ENCODE measurements at places on chromosomes 1 and 21.
A peak's percentile ranks its signal among the peaks of the same experiment; 100 is the strongest.

- DNase-seq, result no peak
Measured at GRCh38 chr21:15614766-15615165, 115.0 kb upstream of the USP25 start.

DNA sequence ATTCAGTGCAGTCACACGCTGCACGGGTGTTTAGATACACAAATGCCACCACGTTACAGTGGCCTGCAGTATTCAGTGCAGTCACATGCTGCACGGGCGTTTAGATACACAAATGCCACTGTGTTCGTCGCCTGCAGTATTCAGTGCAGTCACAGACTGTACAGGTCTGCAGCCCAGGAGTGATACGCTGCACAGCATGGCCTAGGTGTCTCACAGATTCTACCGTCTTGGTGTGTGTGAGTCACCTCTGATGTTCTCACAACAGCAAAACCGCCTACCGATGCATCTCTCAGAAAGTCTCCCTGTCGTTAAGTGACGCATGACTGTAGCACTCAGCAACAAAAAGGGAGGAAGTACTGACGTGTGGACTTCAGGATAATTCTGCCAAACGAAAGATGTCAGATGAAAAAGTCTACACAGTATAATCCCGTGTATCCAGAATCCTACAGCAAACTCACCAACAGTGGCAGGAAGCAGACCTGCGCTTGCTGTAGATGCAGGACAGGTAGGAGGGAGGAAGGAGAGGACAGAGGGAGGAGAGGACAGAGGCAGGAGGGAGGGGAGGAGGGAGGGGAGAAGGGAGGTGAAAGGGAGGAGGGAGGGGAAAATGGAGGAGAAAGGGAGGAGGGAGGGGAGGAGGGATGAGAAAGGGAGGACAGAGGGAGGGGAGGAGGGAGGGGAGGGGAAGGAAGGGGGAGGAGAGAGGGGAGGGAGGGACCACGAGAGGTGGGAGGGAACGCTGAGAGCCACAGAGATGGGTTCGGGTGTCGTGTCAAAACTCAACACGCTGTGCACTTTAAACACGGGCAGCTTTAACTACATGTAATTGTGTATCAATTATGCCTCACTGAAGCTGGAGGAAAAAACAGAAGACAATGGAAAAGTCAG is 36.3 kb upstream of the PCBP3 start:
- no peak for DNase-seq

DNA sequence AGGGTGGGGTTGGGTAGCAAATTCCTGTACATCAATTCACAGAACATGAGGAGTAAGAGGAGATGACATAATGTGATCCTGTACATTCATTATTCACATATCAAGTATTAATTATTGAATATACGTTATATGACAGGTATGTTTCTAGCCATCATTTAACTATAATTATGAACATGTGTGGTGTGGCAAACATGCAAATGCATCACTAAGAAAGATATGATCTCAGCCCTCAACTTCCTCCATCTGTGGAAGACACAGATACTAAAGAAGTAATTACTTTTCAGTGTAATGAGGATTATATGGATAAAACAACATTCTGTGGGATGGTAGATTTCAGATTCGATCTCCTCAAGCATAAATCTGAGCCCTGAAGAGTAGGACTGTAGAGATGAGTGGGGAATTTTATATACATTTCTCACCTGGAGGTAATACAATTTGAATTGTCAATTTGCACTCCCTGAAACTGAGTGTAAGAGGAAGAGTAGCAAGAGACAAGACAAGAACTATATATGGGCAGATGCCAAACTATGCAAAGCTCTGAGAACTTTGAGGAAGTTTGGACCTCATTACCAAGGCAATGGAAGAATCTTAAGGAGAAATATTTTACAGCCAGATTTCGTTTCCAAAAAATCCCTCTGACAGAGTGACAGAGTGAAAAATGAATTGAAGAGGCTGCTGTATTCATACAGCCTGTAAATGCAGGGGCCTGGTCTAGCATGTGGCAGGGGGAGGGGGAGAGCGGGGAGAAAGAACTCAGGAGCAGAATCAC is 275.5 kb downstream of the TPR start:
- DNase-seq, result no peak

DNA sequence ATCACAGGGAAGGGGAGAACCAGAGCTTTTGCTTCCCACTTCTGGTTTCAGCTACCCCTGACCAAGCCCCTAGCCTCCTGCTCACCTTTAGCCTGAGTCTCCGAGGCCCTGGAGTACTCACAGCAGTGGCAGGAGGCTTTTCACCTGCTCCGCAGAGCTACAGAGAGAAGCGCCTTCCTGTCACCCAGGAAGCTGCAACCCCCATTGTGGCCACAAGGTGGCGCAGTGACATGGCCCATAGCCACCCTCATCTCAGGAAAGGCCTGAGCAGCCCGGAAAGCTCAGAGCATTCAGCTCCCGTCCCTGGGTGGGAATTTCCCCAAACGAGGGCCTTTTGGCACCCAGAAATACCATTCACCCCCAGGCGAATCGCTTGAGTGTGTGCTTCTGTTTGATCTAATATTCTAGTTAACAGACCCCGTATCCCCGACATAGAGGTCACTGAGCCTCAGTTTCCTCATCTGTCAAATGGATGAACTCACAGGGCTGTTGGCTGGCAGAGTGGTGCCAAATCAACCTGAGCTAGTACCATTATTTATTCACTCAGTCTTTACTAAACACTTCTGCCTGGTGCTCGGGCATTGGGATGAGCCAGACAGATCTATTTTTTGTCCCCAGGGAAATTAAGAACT is 25.3 kb downstream of the A3GALT2 start:
- DNase-seq, result peak; percentile 85

DNA sequence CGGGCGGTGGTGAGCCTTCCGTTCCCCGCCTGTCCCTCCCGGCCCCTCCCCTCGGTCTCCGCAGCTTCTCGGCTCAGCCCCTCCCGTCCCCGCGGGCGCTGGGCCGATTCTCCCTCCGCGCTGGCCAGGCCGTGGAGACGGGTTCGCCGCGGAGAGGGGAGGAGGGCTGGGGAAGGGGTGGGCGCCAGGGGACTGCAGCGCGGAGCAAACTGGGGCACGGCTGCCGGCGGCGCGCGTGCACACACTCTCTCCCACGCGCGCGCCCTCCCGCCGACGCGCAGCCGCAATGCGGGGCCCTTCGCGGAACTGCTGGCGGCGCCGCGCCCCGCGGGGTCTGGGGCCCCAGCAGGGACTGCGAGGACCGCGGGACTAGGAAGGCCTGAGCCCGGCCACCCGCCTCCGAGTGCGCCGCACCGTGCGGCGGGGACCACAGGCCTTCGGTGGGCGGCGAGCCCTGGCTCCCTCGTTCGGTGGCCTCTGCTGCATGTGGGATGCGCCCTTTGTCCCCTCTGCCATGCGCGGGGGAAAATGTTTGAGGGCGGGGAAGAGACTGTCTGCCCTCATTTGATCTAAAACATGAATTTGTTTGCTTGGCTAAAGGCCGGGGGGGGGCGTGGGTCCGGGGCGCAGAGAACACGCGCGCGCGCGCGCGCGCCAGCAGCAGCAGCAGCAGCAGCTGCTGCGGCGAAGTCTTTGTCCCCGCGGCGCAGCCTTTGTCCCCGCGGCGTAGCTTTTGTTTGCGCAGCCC is 90.7 kb upstream of the VAMP3 start:
- peak; percentile 47 for DNase-seq

DNA sequence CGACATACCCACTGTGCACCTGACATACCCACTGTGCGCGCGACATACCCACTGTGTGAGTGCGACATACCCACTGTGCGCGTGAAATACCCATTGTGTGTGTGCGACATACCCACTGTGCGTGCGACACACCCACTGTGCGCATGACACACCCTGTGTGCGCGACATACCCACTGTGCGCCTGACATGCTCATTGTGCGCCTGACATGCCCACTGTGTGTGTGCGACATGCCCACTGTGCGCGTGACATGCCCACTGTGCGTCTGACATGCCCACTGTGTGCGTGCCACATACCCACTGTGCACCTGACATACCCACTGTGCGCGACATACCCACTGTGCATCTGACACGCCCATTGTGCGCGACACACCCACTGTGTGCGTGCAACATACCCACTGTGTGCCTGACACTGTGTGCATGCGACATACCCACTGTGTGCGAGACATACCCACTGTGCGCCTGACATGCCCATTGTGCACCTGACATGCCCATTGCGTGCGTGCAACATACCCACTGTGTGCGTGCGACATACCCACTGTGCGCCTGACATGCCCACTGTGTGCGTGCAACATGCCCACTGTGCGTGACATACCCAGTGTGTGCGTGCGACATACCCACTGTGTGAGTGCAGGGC is 2.5 kb upstream of the RRP1 start:
- DNase-seq, result no peak

- DNase-seq, result no peak
Measured at GRCh38 chr1:214917081-214917635, 165.4 kb upstream of the KCNK2 start.

DNA sequence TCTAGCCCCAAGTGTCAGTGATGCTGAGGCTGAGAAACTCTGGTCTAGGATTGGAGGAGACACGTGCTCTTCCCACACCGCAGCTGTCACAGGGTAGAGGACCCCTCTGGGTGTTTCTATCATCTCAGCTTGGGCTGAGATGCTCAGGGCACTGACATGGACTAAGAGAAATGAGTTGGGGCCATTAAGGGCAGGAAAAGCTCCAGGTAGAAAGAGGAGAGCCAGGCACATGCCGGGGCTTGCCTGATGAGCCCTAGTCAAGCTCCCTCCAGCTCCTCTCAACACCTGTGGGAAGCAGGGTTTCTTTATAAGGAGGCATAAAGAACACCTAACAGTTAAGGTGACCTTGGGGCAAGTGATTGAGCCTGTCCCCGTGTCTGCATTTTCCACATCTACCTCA is 17.3 kb downstream of the ABCA4 start:
- no peak for DNase-seq

DNA sequence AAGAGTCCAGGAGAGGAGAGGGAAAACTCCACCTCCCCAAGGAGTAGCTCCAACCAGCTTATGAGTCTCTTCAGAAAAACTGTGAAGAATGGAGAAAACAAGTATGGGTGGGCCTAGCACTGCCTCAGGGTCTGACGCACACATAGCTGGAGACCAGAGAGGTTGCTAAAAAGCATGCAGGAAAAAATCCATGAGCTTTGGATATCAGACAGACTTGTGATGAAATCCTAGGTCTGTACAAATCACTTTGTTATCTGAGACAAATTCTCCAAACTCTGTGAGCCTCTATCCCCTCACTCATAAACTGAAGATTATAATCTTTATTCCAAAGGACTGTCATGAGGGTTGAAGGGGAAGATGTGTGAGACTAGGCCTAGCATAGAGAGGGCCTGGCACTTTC is 141.5 kb upstream of the FGGY start:
- no peak for DNase-seq

DNA sequence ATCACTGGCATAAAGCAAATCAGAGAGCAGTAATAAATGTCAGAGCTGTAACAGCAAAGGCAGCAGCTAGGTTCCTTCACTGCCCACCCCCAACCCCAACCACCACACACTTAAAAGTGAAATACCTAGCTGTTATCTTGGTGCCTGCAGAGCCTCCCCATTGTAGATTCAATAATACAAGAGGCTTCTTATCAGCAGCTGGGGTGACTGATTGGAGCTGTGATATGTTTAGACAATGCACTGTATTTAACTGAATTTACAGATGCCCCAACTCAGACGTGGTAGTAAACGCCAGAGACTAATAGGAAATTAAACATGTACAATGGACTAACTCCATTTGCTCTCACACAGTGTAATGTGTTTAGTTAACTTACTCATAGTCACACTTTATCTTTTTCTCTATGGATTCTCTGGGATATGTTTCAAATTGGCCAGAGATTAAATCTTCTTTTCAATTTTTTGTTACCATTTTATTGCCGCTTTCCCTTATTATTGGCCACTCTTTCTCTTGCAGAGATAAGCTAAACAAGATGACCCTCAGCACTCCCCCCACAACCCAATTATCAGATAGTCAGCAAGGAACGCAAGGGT is 117.1 kb downstream of the ESRRG start:
- no peak for DNase-seq

DNA sequence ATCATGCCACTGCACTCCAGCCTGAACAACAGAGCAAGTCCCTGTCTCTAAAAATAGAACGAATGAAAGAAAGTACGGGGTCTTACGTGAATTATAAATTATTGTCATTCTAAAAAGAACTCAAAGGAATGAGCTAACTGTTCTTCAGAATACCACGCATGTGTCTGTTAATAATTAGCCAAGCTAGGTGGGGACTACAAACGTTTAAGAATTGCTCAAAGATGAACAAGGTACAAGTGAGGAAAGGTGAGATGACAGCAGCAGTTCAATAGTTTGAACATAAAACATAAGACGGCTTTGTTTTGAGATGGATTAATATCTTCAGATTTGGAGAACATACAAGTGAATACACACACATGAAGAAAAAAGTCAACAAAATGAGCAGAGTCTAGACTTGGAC is 79.6 kb downstream of the UBR4 start:
- DNase-seq, result no peak

DNA sequence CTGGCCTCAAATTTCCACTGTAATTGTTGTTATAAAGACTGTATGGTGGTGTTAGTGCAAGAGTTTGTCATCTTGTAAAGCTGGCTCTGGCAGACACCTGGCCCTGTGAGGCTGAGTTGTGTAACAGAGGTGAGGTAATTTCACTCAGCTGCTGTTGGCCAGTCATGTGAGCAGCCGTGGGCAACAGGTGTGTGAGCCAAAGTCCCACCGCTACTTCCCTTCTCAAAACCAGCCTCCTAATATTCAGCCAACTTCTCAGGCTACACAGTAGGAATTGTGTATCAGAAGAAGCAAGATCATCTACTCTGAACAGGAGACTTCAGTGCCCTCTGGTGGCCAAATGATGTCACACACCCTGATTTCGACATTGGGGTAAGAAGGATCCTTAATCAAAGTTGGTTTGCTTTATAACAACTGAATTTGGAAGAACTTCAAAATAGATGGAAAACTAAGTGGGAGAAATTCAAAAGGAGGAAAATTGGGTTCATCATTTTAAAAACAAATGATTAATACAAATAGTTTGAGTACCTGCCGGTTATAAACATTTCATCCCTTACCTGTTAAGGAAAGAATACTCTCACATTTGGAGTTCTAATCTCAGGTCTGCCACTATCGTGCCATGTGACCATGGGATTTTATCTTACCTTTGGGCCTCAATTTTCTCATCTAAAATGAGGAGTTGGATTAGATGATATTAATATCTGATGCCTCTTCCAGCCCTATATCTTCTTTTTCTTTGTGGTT is 2.6 kb upstream of the CREG1 start:
- DNase-seq, result peak; percentile 92

DNA sequence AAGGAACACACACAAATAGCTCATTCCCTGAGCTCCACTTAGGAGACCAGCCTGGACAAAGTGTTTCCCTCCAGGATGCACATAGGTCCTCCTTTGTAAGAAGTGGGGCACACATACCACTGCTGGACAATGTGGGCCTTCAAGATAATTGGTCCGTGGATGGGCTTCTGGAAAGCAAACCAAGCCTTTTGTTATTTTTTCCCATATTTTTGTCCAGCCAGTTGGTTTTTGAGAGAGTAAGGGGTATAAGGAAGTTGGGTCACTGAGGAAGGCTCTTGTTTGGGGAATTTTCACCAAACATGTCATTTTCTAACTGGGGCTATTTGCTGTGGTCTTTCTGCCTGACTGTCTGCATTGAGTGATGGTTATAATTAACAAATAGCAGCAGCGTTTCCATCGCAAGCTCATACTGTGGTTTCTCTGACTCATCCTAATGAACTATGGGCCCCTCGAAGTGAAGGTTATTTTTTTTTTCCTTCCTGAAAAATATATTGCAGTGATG is 306.3 kb upstream of the DUSP10 start:
- DNase-seq, result no peak

Data from inflammatory macrophage (primary cell).